Activated T-cell treated with anti-CD3 and anti-CD28 coated beads for 1 hour (primary cell): ENCODE measurements at places on chromosomes 3 and 15.

GRCh38 chr15:64919721-64920120, 8.0 kb downstream of the ANKDD1A start:
- no peak for DNase-seq

DNA sequence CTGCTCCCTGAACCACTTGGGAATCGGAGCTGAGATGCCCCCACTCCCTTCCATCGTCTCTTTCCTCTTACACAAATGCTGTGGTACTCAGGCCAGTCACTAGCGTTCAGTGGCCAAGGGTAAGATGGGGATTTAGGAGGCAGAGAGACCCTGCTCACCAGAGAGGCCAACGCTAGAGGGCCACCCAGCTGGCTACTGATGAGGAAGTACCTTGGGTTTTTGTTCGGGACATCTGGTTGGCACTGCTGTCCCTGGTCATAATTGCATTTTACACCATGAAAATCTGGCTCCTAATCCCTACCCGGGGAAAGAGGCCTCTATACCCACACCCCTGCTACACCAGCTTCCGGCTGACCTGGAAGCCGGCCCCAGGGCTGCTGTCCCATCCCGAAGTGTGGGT, 7.7 kb downstream of the MAP6D1 start:
- DNase-seq = no peak

DNA sequence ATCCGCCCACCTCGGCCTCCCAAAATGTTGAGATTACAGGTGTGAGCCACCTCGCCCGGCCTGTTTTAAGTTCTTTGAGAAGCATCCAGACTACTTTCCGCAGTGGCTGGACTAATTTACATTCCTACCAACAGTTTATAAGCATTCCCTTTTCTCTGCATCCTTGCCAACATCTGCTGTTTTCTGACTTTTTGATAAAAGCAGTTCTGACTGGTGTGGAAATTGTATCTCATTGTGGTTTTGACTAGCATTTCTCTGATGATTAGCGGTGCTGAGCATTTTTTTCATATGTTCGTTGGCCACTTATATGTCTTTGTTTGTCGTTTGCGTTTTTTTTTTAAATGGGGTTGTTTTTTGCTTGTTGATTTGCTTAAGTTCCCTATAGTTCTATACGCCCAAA, 208.4 kb upstream of the DPPA4 start:
- DNase-seq = no peak

DNA sequence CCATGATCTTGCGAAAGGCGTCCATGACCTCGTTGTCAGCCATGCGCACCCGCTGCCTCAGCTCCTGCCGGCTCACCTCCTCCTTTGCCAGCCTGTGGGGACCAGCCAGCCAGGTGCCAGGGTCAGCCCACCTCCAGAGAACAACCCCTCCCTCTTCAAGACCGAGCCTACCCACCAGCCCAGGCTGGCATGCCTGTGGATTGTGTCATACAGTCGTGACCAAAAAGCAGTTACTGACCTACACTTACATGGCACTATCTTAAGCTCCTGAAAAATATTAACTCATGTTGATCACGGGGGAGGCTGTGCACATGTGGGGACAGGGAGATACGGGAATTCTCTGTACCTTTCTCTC, 10.7 kb upstream of the CAMK1 start:
- no peak for DNase-seq

GRCh38 chr3:29597376-29598008, 316.6 kb downstream of the RBMS3 start:
- DNase-seq = no peak

GRCh38 chr3:192907784-192908183, 9.9 kb downstream of the MB21D2 start:
- no peak for DNase-seq

- DNase-seq = no peak
Measured at GRCh38 chr3:73609655-73610054, 15.1 kb downstream of the PDZRN3 start.

- no peak for DNase-seq
Measured at GRCh38 chr3:186525369-186526255, 18.6 kb downstream of the CRYGS start.

DNA sequence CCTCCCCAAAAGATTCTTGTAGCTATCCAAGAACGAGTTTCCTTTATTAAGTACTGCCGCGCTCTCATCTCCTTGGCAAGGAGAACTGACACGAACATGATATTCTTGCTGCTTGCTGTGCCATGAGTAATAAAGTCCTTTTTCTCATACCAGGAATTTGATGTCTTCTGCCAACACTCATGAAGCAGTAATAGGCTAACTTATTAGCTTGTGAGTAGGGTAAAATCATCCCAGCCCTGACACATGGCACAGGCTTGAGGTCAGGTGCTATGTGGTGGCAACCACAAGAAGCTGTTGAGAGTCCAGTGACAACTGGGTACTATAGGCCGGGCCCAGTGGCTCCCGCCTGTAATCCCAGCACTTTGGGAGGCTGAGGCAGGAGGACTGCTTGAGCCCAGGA, 22.7 kb upstream of the UBXN7 start:
- DNase-seq = no peak

DNA sequence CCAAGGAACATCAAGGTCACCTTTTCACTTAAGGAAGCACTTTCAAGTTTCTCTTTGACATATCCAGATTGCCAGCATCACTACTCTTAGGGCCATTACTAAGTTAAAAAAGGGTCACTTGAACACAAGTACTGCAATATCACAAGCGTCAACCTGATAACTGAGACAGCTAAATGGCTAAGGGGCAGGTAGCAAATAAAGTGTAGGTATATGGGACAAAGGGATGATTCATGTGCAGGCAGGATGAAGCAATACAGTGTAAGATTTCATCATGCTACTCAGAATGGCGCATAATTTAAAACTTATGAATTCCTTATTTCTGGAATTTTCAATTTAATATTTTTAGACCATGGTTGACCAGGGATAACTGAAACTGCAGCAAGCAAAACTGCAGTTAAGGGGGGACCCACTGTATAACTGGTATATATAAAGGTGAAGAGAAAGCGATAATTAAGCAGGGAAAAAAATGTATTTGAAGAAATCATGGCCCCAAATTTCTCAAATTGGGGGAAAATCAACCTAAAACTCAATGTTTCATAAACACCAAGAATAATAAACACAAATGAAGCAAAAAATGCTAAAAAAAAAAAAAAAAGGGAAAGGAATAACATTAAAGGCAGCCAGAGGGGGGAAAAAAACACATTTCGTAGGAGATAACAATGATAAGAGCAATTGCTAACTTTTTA, 13.1 kb downstream of the CCR1 start:
- no peak for DNase-seq

GRCh38 chr3:69013253-69014021, at the start of gene EOGT:
EOGT (minus strand) TSS chr3:69013684; CDS start chr3:69009846, 3,838 bp downstream.
- DNase-seq = peak; percentile 72

GRCh38 chr3:14016900-14017475, 107.7 kb downstream of the CHCHD4 start:
- no peak for DNase-seq

GRCh38 chr3:170614214-170614966, 28.5 kb upstream of the SLC7A14 start:
- DNase-seq = no peak

DNA sequence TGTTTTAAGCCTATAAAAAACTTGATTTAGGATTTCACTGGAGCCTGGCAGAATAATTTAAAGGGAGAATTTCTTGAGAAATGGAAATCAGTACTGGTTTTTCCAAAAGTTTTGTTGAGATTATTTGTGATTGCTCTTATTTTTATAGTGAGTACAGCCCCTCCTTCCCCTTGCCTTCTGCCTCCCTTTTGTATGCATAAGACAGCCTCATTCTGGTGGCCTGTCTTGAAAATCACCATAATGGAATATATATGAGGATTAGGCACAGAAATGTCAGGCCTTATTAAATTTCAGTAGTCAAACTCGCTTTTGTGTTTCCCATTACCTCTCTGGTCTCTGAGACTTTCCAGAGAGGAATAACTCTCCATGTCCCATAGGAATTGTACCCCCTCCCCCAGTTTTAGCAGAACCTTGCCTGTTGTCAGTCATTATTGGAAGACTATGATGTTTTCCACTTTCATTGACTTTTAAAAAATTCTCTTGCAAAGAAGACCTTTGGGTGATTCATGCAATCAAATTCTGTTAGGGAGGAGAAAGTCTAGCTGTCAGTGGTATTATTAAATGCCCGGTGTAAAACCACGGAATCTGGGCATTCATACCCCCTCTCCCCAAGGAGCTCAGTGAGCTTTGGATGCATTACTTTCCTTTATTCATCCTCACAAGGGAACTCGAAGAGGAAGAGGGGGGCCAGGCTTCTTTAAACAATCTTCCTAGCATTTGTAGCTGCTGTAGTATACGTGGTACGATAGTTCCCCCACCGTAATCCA, 171.6 kb upstream of the TSC22D2 start:
- no peak for DNase-seq

- no peak for DNase-seq
Measured at GRCh38 chr15:82952158-82953081, at the start of gene HOMER2. HOMER2 (minus strand) TSS chr15:82952720; CDS start chr15:82952535, 185 bp downstream.

DNA sequence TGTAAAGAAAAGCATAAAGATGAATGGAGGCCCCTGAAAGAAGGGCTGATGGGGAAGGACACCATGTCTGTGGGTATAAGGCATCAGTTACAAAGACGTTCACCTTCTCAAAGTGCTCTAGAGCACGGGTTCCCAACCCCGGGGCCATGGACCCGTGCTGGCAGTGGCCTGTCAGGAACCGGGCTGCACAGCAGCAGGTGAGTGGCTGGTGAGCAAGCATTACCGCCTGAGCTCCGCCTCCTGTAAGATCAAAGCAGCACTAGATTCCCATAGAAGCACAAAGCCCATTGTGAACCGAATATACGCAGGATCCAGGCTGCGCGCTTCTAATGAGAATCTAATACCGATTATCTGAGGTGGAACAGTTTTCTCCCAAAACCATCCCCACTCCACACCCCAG, 25.7 kb downstream of the MYO1E start:
- DNase-seq = no peak

GRCh38 chr15:69660114-69660513, 207.5 kb downstream of the RPLP1 start:
- DNase-seq = no peak

DNA sequence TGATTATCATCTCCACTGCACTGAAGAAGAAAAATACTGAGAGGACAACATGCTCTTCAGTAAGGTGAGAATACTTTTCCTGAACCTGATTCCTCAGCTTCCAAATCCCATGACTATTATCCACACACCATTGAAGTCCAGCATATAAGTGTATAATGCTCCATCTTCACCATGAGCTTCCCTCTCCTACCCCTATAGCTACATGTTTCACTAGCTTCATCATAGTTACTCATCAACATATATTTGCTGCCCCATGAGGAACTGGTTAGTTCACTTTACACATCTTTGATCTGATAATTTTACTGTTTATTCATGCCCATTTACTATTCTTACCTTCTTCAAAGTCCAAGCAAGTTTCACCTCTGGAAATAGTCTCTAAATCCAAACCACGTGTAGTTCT, 908.5 kb upstream of the SEMA6D start:
- DNase-seq = no peak

DNA sequence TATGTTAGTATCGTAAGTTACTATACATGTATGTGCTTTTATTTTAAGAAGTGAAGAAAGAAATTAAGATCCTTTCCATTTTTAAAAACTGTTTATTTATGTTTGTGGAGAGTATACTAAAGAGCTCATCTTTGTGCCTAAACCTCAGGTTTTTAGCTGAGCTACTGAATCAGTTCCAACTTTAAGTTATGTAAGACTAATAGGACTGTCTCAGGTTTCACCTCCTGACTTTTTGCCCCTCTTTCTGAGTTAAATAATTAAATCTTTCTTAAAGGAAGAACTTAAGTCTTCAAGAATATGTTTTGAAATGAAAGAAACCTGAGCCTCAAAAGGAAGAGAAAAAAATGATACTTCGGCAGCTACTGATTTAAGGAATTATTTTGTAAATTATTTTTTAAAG, 2.6 kb downstream of the SLMAP start:
- DNase-seq = no peak

DNA sequence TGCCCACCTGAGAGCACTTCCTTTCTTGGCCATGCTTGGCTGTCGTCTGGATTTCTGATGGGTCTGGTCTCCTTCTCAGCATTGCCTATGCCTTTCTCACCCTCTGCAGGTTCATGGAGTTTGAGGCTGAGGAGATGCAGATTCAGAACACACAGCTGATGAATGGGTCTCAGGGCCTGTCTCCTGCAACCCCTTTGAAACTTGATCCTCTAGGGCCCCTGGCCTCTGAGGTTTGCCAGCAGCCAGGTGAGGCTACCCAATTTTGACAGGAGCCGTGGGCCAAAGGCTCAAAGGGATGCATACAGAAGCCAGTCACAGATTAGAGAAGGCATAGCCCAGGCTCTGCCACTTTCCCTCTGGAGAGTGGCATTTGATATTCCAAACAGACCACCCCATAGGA, 10.5 kb downstream of the NUTM1 start:
- DNase-seq = no peak

GRCh38 chr15:65916664-65917406, 47.5 kb downstream of the RAB11A start:
- no peak for DNase-seq

DNA sequence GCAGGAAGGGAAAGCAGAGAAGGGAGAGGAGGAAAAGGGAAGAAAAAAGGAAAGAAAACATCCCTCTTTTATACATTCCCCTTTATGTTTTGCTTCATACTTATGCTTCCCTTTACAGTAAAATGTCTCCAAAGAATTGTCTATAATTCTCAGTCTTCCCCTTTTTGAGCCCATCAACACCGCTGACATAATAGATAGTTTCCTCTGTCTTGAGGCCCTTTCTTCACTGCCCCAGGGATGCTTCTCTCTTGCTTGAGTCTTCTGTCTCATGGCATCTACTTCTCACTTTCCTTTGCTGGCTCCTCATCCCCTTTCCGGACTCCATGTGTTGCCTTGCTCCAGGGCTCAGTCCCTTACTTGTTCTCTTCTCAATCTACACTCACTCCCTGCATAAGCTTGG, 99.7 kb upstream of the DAZL start:
- no peak for DNase-seq

DNA sequence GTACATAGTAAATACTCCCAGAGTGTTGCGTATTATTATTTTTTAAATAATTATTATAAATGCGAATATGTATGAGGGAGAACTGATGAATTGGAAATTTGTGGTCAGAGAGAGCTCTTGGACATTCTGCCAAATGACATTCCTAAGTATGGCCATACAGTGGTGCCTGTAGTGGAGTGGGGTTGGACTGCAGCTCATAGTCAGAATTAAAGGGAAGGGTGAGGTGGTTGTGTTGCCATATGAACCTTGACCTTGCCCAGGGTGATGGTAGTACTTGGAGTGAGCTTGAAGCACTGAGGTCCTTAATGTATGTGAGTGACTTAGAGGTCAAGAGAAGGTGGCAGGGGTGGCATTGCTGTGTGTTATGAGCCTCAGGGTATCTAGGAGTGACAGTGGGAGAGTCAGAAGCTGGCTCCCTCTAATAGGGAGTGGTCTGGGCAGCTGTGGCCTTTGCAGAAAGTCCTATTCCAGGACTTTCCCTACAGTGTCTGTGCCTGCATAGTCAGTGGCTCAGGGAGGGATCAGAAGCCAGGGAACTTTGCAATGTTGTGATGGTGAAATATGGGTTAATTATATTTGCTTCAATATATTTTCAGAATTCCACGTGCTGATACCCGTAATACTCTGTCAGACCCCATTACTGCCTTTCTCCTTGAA, 26.2 kb downstream of the PDE8A start:
- no peak for DNase-seq

GRCh38 chr3:142735462-142735861, 11.6 kb downstream of the TRPC1 start:
- no peak for DNase-seq

- no peak for DNase-seq
Measured at GRCh38 chr3:107555359-107555758, 32.6 kb downstream of the BBX start.

- no peak for DNase-seq
Measured at GRCh38 chr3:9957214-9957613, 5.0 kb upstream of the PRRT3 start.

GRCh38 chr15:98397419-98397818, 250.9 kb upstream of the IGF1R start:
- DNase-seq = no peak
